CD8-positive, alpha-beta memory T cell (primary cell): ENCODE measurements at places on chromosomes 16 and 17. TPM values are rescaled to one million over a fixed set of nuclear protein-coding genes. Genes with fewer than 3 reads are reported as not detected.

- peaks cover 41% of the 10 kb centered on the region for H3K4me1 ChIP-seq
- H3K4me3 ChIP-seq, result peak overlapping the region; percentile 99
- H3K36me3 ChIP-seq, result no peaks in the 10 kb centered on the region
- DNase-seq, result no peak
Observed at GRCh38 chr16:67841198-67841815, 813 bp upstream of the THAP11 start.

DNA sequence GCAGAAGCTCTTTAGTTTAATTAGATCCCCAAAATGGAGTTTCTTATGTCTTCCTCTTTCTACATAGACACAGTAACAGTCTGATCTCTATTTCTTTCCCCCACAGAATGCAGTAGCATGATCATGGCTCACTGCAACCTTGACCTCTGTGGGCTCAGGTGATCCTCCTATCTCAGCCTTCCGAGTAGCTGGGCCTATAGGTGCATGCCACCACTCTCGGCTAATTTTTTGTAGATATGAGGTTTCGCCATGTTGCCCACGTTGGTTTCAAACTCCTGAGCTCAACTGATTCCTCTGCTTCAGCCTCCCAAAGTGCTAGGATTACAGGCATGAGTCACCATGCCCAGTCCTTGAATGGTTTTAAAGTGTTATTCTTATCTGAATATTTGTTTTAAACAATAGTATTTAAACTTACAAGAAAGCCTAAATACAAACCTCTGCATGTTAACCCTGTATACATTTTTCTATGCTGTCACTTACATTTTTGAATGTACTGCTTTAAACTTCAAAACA is 120.6 kb downstream of the GOSR1 start:
- no peaks in the 10 kb centered on the region for H3K4me1 ChIP-seq
- no peaks in the 10 kb centered on the region for H3K27me3 ChIP-seq
- no peak for DNase-seq

Gene FBXO39
- not detected for total RNA-seq

GRCh38 chr16:853981-854807 is 53.7 kb upstream of the GNG13 start:
- no peak overlapping the region for H3K27ac ChIP-seq
- H3K27me3 ChIP-seq, result no peaks in the 10 kb centered on the region
- H3K4me3 ChIP-seq, result no peak overlapping the region

Gene CPPED1
- 5.2 TPM for total RNA-seq

Gene HSPB9
- 0.11 TPM for total RNA-seq

GRCh38 chr16:57993897-57994296 is 6.6 kb downstream of the ZNF319 start:
- no peak overlapping the region for H3K27ac ChIP-seq
- peaks cover 53% of the 10 kb centered on the region for H3K4me1 ChIP-seq
- H3K4me3 ChIP-seq, result no peak overlapping the region
- DNase-seq, result no peak

DNA sequence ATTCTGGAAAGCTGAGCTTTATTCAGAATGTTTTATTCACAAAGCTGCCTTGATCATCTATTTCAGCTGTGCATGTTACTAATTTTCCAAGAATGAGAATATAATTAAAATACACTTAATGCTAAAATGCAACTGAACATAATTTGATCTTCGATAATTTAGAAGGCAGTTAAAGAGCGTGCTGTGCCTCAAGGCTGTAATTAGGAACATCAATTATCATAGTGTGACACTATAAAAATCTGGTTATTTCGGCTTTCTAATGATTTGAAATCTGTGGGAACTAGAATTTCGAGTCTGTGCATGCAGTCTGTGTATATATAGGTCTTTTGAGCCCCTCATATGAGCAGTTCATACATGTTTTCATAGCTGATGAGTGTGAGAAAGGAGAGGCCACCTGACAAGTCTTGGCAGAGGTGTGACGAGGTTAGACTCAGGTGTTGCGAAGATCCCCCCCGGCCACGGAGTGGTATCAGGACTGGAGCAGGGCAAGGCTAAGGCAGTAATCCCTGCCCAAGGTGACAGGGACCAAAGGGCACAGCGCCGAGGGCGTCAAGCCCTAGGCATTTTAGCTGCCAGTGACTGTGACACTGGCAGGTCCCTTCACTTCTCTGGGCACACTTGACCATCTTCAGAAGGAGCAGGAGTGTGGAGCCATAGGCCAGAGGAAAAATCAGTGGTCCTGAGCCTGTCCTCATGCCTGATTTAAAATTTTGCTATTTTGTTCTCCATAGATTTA is 328.5 kb downstream of the SNX29 start:
- H3K27ac ChIP-seq, result no peak overlapping the region
- no peak for DNase-seq
- no peaks in the 10 kb centered on the region for H3K27me3 ChIP-seq
- H3K4me1 ChIP-seq, result no peaks in the 10 kb centered on the region
- no peaks in the 10 kb centered on the region for H3K36me3 ChIP-seq
- H3K4me3 ChIP-seq, result no peak overlapping the region

DNA sequence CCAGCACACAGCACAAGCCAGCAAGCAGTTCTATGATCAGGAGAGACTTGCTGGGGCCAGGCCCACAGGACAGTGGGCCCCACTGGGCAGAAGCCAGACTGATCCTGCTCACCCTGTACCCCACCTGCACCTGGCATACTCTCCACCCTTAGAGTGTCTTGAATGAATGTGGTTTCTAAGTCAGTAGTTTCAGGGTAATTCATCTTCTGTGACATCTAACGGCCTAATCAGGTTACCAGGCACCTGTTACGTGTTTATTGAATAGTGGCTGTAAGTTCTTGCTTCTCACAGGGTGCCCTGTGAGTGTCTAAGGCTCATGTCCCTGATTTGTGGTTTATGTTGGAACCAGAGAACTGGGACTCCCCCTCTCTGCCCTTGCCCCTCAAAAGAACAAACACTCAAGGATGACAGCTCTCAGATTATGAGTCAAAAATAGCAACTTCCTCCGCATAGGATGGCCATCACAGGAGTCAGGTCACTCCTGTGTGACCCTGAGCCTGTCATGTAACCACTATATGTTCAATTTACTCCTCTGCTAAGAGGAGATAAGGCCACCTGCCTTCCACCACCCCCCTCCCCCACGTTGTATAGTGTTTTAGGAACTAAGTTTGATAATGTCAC is 7.0 kb upstream of the OR2C1 start:
- no peak overlapping the region for H3K27ac ChIP-seq
- DNase-seq, result no peak
- no peaks in the 10 kb centered on the region for H3K27me3 ChIP-seq
- H3K4me3 ChIP-seq, result no peak overlapping the region

Gene ABCA6
- 0.20 TPM for total RNA-seq
